Osteocyte (in vitro differentiated cells): ENCODE measurements at places on chromosomes 1 and 21.

DNA sequence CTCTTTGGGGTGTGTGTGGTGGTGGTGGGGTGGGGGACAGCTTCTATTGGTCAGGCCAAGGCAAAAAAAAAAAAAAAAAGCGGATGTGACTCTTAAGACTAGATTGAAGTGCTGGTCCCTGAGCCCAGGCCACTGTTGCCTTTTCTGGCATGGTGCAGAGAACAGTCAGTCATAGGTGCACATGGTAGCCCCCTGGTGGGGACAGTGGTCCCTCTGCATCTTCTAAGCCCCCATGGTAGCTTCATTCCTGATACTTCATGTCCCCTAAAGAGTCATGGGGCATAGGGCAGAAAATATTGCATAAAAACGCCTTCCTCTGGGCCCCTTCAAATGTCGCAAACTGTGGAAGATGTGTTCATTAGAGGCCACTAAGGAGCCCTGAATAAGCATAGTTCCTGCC lies 371.8 kb downstream of the NPHP4 start:
- no peaks in the 10 kb centered on the region for H3K27me3 ChIP-seq
- H3K4me1 ChIP-seq, result no peaks in the 10 kb centered on the region
- no peak overlapping the region for H3K27ac ChIP-seq
- DNase-seq, result no peak
- no peaks in the 10 kb centered on the region for H3K36me3 ChIP-seq
- no peak overlapping the region for H3K4me3 ChIP-seq

GRCh38 chr1:91749788-91750231 lies 136.1 kb downstream of the TGFBR3 start:
- peaks cover 65% of the 10 kb centered on the region for H3K4me1 ChIP-seq
- no peak for DNase-seq
- no peak overlapping the region for H3K4me3 ChIP-seq
- H3K27me3 ChIP-seq, result no peaks in the 10 kb centered on the region
- peaks cover 21% of the 10 kb centered on the region for H3K36me3 ChIP-seq

- H3K4me1 ChIP-seq, result no peaks in the 10 kb centered on the region
- no peak for DNase-seq
- no peaks in the 10 kb centered on the region for H3K36me3 ChIP-seq
Measured at GRCh38 chr1:199700551-199700950, 327.0 kb upstream of the NR5A2 start.

GRCh38 chr1:168106274-168106673 lies 30.5 kb downstream of the GPR161 start:
- H3K27ac ChIP-seq, result no peak overlapping the region
- DNase-seq, result no peak
- peaks cover 17% of the 10 kb centered on the region for H3K36me3 ChIP-seq
- H3K27me3 ChIP-seq, result no peaks in the 10 kb centered on the region
- H3K4me1 ChIP-seq, result no peaks in the 10 kb centered on the region
- H3K4me3 ChIP-seq, result no peak overlapping the region

GRCh38 chr1:207868774-207869721 lies 41.9 kb downstream of the CD34 start:
- H3K27ac ChIP-seq, result no peak overlapping the region
- peak; percentile 94 for DNase-seq
- no peaks in the 10 kb centered on the region for H3K27me3 ChIP-seq
- H3K4me1 ChIP-seq, result peaks cover 19% of the 10 kb centered on the region
- peaks cover 3% of the 10 kb centered on the region for H3K36me3 ChIP-seq
- peak overlapping the region; percentile 71 for H3K4me3 ChIP-seq

- no peaks in the 10 kb centered on the region for H3K4me1 ChIP-seq
- H3K4me3 ChIP-seq, result no peak overlapping the region
- DNase-seq, result no peak
- H3K27ac ChIP-seq, result no peak overlapping the region
- H3K27me3 ChIP-seq, result no peaks in the 10 kb centered on the region
Measured at GRCh38 chr21:44375761-44376241, 22.4 kb downstream of the TRPM2 start.

DNA sequence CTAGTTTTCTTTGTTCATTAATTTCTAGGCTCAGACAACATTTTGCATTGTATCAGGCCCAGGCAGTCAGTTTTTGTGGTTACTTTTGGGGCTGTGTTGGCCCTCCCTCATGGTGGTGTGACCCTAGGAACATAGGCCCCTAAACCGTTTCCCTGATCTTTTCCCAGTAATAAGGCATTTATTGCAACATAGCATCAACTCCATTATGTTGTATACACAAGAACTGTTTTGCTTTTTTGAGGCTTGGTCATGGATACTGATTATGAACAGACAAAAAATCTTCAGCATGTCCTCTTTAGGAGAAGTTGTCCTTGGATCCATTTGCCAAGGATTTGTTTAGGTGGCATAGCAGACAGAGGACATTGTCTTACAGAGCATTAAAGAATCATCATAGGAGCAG lies 10.3 kb downstream of the B3GALT2 start:
- DNase-seq, result no peak
- H3K36me3 ChIP-seq, result peaks cover 27% of the 10 kb centered on the region
- H3K4me3 ChIP-seq, result no peak overlapping the region
- peak overlapping the region; percentile 58 for H3K27ac ChIP-seq
- H3K27me3 ChIP-seq, result no peaks in the 10 kb centered on the region

DNA sequence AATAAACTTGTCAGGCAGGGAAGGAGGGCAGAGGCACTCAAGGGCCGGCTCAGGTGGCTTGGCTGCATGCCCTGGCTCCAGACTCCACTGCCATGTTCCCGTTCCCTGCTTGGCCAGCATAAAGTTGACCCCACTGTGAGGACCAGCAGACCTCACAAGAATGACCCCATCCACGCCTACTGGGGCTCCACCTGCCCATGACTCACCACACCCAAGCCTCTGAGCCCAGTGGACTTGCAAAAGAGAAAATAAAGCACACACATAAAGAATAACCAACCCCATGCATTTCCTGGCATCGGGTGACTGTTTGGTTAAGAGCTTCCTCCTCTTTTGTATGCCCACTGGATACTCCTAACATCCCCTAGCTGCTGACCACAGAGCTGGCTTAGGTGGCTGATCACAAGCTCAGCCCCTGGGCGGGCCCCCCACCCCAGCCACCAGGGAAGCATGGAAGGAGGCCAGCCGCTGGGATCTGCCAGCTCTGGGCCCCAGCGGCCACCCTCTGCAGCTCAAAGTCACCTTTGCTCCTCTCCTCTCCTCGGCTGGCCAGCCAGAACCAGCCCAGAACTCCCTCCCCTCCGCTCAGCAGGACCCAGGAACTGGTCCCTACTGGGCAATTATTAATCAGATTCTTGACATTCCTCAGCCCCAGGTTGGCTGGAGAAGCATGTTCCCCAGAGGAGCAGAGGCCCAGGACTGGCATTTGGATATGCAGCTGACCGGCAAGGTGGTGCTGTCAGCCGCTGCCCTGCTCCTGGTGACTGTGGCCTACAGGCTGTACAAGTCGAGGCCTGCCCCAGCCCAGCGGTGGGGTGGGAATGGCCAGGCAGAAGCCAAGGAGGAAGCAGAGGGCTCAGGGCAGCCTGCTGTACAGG lies at the start of gene KLHDC7A:
TSS of gene KLHDC7A (plus strand) at position 616 of the 875 bp plus-strand sequence. CDS start at position 668, 52 bp downstream.
- H3K4me3 ChIP-seq, result no peak within 1 kb of the TSS
- no peak for DNase-seq
- no peaks in the 10 kb centered on the region for H3K27me3 ChIP-seq
- H3K36me3 ChIP-seq, result no peaks in the 10 kb centered on the region

DNA sequence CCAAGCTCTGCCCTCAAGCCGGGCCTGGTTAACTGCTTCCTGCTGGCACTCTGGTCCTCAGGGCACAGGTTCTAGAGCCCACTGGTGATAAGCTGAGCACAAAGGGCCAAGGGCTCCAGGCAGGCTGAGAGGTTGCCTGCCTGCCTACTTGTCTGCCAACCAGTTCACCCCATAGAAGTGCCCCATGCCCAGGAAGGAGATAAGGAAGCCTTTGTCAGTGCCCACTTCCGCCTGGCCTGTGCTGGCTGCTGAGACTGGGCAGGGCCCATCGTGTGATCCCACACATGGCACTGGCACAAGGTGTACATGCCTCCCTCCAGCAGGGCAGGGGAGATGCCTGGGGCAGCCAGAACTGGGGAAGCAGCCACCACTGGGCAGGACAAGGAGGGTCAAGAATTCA lies 24.1 kb downstream of the SLC9A1 start:
- peaks cover 3% of the 10 kb centered on the region for H3K4me1 ChIP-seq
- H3K4me3 ChIP-seq, result no peak overlapping the region
- H3K27me3 ChIP-seq, result no peaks in the 10 kb centered on the region
- no peaks in the 10 kb centered on the region for H3K36me3 ChIP-seq

- no peak overlapping the region for H3K27ac ChIP-seq
- DNase-seq, result no peak
- H3K4me3 ChIP-seq, result no peak overlapping the region
Measured at GRCh38 chr1:167881786-167882185, 32.1 kb downstream of the ADCY10 start.

DNA sequence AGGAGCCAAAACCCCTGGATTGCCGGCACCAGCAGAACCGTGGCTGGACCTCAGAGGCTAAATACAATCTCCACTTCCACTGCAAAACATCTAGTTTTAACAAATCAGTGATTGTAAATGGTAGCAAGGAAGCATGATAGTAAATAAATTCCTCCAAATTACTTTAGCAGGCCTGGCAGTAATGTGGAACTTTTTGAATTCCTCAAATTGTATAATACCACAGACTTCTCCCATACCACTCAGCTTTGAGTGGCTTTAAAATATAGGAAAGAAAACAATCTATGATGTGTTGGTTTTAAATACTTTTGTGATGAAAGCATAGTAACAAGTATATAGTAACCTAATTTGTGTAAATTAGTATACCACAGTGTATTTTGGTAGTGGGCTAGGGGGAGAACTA lies 34.1 kb downstream of the NIBAN1 start:
- no peaks in the 10 kb centered on the region for H3K36me3 ChIP-seq
- no peak overlapping the region for H3K27ac ChIP-seq
- no peak overlapping the region for H3K4me3 ChIP-seq
- DNase-seq, result no peak
- peaks cover 11% of the 10 kb centered on the region for H3K27me3 ChIP-seq
- H3K4me1 ChIP-seq, result no peaks in the 10 kb centered on the region

- H3K27ac ChIP-seq, result no peak overlapping the region
- H3K27me3 ChIP-seq, result peaks cover 32% of the 10 kb centered on the region
- H3K4me1 ChIP-seq, result peaks cover 4% of the 10 kb centered on the region
- no peak for DNase-seq
- H3K4me3 ChIP-seq, result peak overlapping the region; percentile 36
Measured at GRCh38 chr1:60367532-60367931, 294.0 kb upstream of the C1orf87 start.

DNA sequence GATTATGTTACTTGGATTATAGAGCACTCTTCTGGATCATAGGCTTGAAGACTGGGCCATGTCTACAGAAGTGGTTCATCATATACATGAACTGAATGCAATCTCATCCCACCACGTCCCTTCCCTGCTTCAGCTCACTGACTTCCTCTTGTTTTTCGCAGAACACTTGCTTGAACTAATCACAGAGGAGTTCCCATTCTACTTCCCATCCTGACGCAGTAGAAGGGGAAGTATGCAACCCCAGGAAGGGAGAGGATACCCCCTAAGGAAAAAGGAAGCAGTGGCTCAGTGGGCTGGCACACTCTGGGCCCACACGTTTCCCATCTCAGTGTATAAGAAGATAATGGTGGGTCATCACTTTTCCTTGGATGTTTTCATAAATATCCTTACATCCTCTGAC lies 36.2 kb downstream of the CASQ2 start:
- no peak for DNase-seq
- H3K4me3 ChIP-seq, result no peak overlapping the region
- H3K4me1 ChIP-seq, result peaks cover 10% of the 10 kb centered on the region
- no peaks in the 10 kb centered on the region for H3K36me3 ChIP-seq
- peaks cover 19% of the 10 kb centered on the region for H3K27me3 ChIP-seq

DNA sequence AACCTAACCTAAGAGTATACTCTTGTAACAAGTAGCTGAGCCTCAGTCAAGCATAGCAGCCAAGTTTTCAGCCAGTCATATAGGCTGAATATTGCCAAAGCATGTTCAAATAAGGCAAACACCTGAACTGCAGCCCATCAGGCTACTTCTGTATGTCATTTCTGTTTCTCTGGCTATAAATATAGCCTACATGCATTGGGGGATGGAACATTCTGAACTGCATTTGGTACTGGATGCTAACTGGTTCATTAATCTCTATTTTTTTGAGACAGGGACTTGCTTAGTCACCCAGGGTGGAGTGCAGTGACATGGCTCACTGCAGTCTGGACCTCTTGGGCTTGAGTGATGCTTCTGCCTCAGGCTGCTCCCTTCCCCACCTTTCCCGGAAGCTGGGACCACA lies 37.3 kb downstream of the MAST2 start:
- H3K4me3 ChIP-seq, result no peak overlapping the region
- no peaks in the 10 kb centered on the region for H3K27me3 ChIP-seq
- H3K27ac ChIP-seq, result no peak overlapping the region
- H3K4me1 ChIP-seq, result peaks cover 7% of the 10 kb centered on the region
- no peaks in the 10 kb centered on the region for H3K36me3 ChIP-seq
- DNase-seq, result no peak

DNA sequence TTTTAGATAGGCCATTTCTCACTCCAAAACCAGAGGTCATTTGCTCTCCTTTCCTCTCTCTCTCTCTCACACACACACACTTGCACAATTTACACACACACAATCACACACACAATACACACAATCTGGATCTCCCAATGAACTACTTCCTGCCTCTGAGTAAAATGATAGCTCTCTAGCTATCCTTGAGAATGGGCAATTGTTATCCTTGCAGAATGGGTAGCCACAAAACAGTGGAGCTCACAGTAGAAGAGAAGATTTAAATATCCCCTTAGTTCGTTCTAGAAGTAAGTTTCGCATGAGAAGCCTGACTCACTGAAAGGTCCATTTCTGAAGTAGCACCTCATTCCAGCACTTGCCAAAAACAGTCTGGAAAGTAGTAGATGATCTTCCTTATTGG lies 17.6 kb downstream of the PALMD start:
- H3K4me1 ChIP-seq, result peaks cover 24% of the 10 kb centered on the region
- H3K4me3 ChIP-seq, result no peak overlapping the region
- H3K36me3 ChIP-seq, result no peaks in the 10 kb centered on the region
- H3K27ac ChIP-seq, result peak overlapping the region; percentile 0

DNA sequence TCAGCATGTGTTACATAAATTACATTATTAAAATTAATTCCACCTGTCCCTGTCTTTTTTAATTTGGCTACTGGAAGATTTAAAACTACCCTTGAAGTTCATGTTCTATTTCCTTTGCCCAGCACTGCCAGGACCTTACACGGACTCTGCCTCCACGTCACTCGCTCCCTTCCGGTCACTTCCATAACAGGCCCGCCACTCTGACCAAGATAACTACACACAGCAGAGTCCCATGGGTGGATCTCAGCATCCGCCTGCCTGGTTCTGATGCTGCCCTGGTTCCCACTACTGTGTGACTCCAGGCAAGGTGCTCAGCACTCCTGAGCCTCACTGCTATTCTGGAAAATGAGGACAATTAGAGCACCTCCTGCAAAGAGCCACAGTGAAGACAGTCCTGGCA lies 153.3 kb upstream of the ERG start:
- peaks cover 31% of the 10 kb centered on the region for H3K27me3 ChIP-seq
- no peak overlapping the region for H3K4me3 ChIP-seq
- H3K27ac ChIP-seq, result no peak overlapping the region
- no peak for DNase-seq
- H3K36me3 ChIP-seq, result peaks cover 7% of the 10 kb centered on the region
